ENCODE measurements at places on chromosomes 13 and 19.

GRCh38 chr19:33572929-33573328, 48.8 kb upstream of the CHST8 start:
- no peak for DNase-seq

GRCh38 chr19:6947745-6948144, 60.4 kb downstream of the ADGRE1 start:
- no peak for DNase-seq

DNA sequence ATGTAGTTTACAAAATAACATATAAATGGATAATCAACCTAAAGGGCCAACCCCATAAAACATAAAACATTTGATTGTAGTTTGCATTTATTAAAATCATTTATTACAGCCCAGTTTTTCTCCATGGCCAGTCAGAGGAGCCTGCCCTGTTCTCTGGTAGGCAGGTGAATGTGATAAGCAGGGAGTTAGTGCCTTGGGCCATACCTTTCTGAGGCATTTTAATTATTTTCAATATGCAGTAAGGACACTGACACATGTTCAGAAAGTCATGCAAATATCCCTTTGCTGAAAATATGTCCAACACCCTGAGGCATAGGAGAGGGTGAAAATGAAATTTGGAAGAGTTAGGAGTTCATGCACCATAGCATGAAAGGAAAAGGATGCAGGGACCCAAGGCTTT, 242.6 kb upstream of the EDNRB start:
- DNase-seq: no peak

- DNase-seq: no peak
Measured at GRCh38 chr13:45833663-45834375, 17.7 kb downstream of the SIAH3 start.

GRCh38 chr13:111912991-111913760, 153.8 kb upstream of the SOX1 start:
- no peak for DNase-seq

GRCh38 chr19:1567848-1568227, 287 bp downstream of the MEX3D start:
- no peak for DNase-seq

DNA sequence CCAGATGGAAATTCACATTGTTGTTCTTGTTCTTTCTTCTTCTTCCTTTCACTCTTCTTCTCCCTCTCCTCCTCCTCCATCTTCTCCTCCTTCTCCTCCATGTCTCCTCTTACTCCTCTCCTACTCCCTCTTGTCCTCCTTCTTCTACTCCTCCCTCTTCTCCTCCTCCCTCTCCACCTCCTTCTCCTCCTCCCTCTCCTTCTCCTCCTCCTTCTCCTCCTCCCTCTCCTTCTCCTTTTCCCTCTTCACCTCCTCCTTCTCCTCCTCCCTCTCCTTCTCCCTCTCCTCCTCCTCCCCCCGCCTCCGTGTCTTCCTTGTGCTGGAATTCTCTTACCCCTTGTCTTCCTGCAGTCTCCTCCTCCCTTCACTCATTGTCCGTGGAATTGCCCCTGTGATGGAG, 18.4 kb downstream of the CABP5 start:
- no peak for DNase-seq

DNA sequence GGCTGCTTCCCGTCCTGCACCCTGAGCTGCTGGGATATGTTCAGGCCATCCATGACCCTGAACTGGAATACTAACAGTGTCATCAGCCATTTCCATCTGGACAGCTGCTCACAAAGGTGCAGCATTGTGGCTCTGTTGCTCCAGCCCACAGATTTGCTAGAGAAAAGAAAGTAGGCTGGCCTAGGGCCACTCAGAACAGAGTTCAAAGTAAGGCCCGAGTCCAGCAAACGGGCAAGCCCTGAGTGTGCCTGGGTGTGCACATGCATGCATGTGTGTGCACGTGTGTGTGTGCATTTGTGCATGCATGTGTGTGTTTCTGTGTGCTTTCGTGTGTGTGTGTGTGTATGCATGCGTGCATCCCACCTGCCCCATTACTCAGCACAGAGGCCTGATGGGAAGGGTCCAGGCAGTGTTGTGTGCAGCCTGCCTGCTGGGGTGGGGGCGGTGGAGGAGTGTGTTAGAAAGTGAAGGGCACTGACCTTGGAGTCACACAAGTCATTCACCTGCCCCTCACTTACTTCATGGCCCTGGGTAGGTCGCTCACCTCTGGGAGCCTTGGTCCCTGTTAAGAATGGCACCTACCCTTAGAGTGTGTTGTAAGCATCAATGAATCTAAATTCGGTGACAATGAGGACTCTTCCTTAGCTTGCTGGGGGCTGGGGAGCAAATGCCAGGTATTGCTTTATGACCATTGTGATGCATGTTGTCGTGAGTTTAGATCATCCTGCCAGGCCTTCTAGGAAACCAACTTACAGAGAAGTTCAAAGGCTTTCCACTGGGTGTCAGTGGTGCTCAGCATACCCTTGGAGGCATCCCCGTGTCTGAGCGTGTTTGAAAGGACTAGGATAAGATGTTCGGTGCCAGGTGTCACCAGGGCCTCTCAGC, 53.2 kb downstream of the GPR12 start:
- DNase-seq: peak; percentile 17

DNA sequence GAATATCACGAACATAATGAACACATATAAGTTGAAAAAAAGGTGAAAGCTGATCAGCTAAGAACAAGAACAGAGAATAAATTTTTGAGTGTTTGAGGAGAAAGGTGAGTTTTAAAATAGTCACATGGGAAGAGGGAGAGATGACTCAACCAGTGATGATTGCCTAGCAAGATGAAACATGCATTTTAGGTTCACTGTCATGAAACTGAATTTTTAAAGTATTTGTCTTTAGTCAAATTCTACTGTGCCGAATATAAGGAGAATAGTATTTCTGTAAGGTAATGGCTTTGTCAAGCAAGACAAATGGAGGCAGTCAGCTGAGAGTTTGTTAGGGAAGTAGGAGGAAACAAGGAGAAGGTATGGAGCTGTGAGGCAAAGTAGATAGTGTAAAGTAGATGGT, 2557.4 kb downstream of the PCDH9 start:
- DNase-seq: no peak

- no peak for DNase-seq
Measured at GRCh38 chr19:6424195-6424938, at the start of gene KHSRP. KHSRP (minus strand) TSS chr19:6424811; CDS start chr19:6424701, 110 bp downstream.

- DNase-seq: no peak
Measured at GRCh38 chr19:49400029-49400428, 12.0 kb downstream of the KASH5 start.

DNA sequence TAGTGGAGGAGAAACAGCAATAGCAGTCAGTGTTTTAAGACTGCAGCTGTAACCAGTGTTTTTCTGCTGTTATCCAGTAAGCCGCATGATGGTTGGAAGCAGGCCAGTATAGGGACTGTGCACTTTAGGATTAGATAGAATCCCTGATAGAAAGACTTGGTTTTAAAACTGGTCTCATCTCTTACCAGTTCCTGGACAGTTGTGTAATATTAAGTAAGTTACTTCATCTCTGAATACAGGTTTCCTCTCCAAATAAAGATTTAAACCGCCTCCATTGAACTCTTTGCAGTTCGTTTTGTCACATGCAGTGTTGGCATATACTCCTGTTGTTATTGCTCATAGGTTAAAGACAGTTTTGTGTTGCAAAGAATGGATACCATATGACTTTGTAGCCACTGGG, 25.6 kb downstream of the URI1 start:
- no peak for DNase-seq

GRCh38 chr19:4400135-4400936, at the start of gene SH3GL1:
SH3GL1 (minus strand) TSS chr19:4400547; CDS start chr19:4400368, 179 bp downstream.
- peak; percentile 86 for DNase-seq

DNA sequence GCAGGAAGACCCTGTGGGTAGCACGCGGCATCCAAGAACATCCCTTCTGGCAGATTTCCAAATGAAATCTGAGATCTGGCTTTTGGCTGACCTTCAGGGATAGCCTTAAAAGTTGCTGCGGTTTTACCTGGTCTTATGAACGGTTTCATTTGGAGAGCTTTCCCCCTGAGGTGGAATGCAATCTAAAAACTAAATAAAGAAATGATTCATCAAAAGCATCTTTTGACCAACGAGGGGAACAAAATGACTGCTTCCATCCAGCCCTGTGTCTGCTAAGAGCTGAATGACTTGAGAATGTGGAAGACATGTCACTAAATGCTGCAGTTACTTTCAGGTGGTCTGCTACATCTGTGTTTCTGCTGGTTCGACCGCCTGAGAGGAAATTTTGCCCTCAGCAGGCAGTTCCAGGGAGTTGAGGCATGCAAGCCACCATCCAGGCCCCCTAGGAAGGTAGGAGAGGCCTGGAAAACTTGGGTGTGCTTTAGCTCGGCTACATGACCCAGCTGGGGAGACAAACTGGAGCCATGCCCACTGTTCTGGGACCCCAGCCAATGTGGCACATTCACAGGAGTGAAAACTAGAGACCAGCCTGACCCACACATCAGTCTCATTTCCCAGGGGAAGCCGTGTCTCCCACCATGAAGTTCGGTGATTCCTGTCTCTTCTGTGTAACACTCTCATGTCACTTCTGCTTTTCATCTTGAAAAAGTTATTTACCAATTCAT, 175.1 kb upstream of the KL start:
- DNase-seq: no peak

DNA sequence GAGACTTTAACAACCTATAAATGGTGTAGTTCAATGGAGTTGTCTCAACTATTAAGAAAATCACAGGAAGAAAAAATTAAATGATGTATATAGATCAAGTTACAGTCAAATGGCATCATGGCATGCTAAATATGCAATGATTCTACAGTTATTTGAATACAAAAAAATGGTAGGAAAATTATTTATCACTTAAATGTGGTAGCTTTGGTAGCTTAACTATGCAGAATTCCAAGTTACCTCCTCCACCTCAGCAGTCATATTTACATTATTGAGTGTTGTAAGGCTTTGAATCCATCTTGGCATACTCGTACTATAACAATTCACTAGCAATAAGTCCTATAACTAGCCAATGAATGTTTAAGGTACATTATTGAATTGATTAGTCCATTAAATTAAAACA, 36.8 kb downstream of the CAB39L start:
- DNase-seq: no peak

DNA sequence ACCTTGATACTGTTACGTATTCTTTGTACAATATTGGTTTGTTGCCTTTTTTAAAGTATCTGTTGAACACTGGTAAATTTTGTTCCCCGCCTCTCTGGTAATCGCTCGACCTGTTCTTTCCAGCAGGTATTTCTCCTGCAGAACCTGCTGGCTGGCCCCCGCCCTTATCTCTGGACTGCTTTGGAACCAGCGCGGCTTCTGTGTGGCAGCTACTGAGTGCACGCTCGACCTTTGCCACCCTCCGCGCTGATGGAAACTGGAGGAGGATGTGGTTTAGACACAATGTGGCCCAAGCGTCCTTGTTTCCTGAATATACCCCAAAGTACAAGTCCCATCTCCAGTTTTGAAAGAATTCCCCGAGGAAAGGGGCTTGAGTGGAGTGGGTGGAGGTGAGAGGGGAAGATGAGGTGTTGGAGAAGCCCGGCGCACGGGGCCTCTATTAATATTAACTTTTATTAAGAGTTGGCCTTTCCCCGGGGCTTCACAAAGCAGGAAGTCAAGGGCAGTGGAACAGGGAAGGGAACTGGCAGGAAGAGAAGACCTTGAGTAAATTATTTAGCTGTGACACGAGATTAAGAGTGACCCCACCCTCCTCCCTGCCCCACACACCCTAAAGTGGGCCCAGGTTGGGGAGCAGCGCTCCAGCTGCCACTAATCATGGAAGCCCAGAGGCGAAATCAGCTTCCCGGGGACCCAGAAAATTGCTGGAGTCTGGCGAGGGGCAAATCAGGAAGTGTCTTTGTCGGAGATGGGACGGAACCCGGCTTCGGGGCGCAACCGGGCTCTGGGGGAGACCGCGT, 16.0 kb downstream of the CDX2 start:
- no peak for DNase-seq

DNA sequence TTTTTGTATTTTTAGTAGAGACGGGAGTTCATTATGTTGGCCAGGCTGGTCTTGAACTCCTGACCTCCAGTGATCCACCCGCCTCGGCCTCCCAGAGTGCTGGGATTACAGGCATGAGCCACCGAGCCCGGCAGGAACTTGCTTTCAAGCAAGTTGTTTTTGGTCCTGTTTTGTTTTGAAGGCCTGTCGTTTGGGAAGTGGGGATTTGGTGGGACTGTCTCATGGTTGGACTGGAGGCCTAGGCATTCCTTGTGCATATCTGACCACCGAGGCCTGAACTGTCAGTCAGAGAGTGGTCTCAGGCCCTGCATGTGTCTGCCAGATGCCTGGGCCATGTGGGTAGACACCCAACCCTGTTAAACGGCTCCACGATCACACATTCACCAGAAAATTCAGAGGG, 26.3 kb downstream of the UBXN6 start:
- DNase-seq: no peak

GRCh38 chr13:106197496-106197895, 338.0 kb downstream of the EFNB2 start:
- no peak for DNase-seq

DNA sequence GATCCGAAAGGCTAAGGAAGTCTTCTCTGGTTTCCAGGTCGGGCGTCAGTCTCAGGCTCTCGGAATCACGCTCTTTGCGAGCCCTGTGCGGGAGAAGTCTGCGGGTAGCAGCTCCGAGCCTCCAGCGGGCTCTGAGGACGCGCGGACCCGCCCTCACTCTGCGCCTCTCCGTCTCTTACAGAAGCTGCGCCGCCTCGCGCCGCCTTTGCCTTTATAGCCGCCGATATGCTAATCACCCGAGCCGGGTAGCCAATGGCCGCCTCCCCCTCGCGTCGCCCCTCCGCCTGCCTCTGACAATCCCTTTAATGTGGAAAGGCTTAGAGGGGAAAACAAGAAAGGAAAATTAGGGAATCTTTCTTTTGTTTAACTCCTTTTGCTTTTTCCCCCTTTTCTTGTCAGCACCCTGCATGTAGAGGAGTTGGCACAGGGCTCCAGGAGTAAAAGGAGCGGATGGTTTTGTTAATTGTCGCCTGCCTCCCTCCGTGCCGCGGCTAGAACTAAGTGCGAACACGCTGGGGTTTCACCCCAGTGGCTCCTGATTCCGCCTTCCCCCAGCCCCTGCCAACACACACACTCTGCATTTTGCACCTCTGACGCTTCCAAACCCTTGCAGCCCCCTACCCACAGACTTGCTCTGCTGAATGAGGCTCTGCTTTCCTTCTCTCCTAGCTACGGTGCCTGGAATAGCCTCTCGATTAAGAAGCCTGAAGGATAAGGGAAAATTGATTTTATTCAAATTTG, at the start of gene PCDH8:
TSS of gene PCDH8 (minus strand) at position 186 of the 741 bp plus-strand sequence. CDS start 204 bp downstream, outside the sequence.
- DNase-seq: peak; percentile 85

DNA sequence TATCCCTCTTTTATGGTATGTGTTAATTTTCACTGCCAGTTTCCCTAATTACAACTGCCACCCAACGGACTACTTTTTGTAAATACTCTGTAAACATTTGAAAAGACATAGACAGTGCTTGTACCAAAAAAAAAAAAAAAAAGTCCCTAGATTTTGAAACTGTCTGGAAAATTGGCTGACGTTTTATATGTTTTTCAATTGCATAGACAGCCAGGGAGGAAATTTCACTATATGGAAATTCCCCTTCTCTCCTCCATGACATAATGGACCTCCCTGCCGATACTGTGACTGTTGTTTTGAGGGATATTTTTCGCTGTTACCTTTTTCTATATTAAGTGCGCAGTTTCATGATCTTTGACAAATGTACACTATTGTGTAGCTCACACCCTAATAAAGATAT, 43.4 kb downstream of the C13orf42 start:
- DNase-seq: no peak

DNA sequence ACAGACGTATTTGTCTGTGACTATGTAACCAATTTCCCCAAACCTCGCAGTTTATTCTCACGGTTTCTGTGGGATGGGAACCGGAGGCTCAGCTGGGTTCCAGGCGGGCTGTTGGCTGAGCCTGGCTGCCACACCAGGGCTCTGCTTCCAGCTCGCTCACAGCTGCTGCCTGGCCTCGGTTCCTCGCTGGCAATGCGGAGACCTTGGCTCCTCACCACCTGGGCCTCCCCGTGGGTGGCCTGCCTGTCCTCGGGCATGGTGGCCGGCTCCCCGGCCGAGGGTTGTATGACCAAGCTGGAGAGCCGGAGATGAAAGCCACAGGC, 218.9 kb upstream of the MAB21L1 start:
- no peak for DNase-seq

All from NCI-H187 (cell line).